Uterus (tissue), 4 donors: ENCODE measurements at places on chromosomes 11 and 22. TPM values are rescaled to one million over a fixed set of nuclear protein-coding genes. Genes with fewer than 3 reads are reported as not detected.

The PKDREJ gene
- 0.06 TPM for total RNA-seq

- DNase-seq: no peak
- H3K4me3 ChIP-seq: no peak overlapping the region
- no peaks in the 10 kb centered on the region for H3K36me3 ChIP-seq
- H3K27ac ChIP-seq: no peak overlapping the region
- H3K4me1 ChIP-seq: no peaks in the 10 kb centered on the region
Observed at GRCh38 chr11:75896843-75897419, 81.9 kb downstream of the UVRAG start.

DNA sequence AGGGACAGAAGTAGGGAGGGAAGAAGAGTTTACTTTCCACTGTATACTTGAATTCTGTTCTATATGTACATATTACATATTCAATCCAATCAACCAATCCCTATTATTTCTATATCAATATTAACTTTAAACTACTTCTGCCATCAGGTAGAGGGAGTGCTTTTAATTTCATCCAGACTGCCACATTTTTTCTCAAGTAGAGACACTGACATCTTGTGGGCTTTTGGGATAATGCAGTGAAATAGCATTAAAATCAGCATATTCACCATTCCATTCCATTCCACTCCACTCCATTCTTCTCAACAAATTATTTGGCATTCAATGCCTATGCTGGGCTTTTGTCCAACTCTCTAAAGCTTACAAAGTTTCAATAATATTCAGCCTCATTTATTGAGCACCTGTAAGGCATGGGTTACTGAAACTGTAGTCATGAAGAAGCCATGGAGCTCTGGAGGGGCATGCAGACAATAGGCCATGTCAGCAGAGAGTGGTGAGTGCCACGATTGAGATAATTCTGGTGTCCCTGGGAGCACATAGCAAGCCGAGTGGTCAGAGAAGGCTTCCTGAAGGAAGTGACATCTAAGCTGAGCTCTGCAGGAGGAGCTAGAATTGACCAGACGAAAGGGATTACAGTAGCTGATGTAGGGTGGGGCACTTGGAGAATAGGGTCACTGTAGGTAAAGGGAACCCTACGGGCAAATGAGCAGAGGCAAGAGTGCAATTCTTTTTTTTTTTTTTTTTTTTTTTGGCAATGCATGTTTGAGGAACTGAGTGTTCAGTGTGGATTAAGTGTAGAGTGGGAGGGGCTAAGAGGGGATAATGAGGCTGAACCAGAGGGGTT lies 12.8 kb upstream of the CLPB start:
- no peaks in the 10 kb centered on the region for H3K36me3 ChIP-seq
- no peaks in the 10 kb centered on the region for H3K4me1 ChIP-seq
- H3K27ac ChIP-seq: no peak overlapping the region
- no peak overlapping the region for H3K4me3 ChIP-seq

DNA sequence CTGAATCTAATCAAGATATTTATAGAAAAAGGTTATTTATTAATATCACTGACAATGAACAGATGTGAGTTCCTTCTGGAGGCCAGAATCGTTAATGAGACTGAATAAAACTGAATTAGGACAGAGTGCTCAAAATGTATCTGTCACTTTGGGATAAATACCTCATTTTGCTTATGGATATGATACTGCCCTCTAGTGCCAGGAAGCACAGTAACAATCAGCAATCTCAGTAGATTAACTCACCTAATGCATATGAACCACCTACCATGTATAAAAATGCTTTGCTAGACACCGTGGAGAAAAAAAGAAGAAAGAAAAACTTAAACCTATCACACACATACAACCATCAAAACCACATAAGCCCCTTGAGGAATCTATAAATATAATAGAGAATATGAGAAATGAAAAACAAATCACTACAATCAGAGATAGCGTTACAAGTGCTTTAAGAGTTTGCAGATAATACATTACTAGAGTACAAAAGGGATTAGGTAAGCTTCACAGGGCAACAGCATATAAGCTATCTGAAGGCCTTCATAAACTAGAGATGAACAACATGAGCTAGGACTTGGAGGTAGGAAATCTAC lies 117.4 kb downstream of the SGSM3 start:
- no peaks in the 10 kb centered on the region for H3K36me3 ChIP-seq
- H3K4me3 ChIP-seq: no peak overlapping the region
- no peak for DNase-seq
